Renal cortex interstitium (tissue), 15 donors: ENCODE measurements at places on chromosomes 1 and 21.

DNA sequence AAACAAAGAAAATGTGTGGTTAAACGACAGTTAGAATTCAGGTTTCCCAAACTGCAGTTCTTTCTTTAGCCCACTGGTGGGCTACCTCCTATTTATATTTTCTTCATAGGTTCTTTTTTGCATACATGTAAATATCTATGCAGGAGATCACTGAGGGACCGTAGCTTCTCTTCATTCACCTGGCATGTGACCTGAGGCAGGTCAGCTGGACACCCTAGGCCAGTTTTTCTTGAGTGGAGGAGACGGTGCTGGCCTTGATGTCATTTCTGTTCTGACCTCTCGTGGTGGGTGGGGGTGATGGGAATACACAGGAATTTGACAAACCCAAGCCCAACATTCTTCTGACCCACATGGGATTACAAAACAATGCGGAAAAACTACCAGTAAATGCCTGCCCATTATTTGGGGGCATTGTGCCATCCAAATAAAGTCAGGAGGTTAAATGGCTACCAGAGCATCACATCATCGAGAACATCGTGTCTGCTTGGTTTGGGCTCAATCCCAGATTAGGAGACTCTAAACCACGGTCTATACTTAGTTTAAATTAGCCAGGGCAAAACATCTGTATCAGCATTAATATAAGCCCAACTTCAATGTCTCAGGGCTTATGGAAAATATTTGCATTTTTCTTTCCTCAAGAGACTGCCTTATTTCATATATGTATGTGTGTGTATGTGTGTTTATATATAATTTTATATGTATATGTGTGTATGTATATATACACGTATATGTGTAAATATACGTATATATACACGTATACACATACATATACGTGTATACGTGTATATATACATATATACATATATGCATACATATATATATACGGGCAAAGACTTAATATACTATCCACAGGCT, 7.4 kb upstream of the IRF2BP2 start:
- no peak for DNase-seq

DNA sequence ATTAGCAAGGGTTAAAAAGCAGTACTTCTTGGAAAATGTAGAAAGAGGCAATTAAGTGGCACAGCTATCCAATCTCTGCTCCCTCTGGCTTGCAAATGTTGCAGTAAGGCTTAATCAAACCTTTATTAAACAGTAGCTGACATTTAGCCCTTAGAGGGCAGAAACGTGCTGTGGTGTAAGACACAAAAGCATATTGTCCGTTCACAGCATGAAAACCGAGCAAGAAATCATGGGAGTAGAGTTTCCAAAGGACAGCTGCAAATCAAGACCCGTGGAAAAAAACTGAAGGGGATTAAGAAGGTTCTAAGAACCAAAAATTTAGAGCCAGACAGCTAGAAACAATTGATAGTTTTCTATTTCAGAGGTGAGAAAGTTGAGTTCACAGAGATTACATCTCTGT, 13.1 kb downstream of the ZP4 start:
- no peak for DNase-seq

DNA sequence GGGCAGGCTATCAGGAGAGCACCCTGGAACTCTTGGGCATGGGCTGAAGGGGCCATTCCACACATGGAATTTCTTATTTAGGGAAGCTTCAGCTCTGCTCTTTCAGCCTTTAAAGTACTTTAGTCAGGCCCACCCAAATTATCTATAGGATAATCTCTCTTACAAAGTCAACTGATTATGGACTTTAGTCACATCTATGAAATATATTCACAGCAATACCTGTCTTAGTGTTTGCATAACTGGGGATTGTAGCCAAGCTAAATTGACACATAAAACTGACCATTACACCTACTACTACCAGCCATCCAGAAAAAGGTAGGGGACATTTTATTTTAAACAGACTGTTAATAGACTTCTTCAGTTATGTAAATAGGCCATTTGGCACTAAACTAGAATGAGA, 114.9 kb upstream of the VANGL1 start:
- no peak for DNase-seq

- DNase-seq = no peak
Measured at GRCh38 chr1:112956544-112957132, 642 bp upstream of the SLC16A1 start.

- DNase-seq = no peak
Measured at GRCh38 chr1:210043058-210043457, 105.0 kb downstream of the SYT14 start.

GRCh38 chr1:192581131-192581927, 5.8 kb downstream of the RGS1 start:
- DNase-seq = no peak

GRCh38 chr1:38360807-38361206, 314.2 kb upstream of the POU3F1 start:
- no peak for DNase-seq
